ENCODE measurements at places on chromosomes 11 and 22.

- DNase-seq, result no peak
Observed at GRCh38 chr11:60740573-60740972, 16.1 kb downstream of the MS4A18 start.

DNA sequence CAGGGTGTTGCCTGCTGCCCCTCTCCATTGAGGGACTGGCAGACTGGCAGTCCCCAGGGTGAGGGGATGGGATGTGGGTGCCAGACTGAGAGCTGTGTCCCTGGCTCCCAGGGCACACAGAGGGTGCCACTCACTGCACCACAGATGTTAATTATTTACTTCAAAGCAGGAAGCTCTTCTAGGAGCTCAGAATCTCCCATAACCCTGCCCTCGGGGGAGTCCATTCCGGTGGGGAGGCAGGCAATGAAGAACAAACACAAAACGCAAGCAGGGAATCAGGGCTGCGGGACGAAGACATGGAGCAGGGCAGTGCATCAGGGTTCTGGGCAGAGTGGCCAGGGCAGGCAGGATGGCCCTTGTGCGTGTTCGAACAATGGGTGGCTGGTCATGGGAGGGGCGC is 24.4 kb upstream of the FLRT1 start:
- no peak for DNase-seq

DNA sequence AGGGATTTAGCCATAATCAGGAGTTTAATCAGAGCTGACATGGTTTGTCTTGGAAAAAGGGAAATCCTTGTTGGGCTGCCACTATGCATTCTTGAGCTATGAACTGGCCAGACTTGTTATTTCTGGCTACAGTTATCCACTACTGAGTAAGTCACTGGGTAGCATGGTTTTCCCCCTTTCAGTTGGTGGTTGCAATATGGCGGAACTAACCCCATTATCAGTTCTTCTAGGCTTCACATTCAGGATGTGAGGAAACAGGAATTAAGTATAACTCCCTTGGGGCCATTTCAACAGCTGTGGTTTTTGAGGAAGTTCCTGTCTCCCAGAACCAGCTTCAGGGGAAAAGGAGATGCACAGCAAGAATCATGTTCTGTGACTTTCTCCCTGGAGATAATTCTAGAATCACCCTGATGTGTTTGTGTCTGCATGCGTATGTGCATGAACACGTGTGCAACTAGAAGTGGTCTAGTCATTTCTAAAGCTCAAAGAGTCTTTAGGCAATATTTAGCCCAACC is 103.0 kb upstream of the CD44 start:
- no peak for DNase-seq

DNA sequence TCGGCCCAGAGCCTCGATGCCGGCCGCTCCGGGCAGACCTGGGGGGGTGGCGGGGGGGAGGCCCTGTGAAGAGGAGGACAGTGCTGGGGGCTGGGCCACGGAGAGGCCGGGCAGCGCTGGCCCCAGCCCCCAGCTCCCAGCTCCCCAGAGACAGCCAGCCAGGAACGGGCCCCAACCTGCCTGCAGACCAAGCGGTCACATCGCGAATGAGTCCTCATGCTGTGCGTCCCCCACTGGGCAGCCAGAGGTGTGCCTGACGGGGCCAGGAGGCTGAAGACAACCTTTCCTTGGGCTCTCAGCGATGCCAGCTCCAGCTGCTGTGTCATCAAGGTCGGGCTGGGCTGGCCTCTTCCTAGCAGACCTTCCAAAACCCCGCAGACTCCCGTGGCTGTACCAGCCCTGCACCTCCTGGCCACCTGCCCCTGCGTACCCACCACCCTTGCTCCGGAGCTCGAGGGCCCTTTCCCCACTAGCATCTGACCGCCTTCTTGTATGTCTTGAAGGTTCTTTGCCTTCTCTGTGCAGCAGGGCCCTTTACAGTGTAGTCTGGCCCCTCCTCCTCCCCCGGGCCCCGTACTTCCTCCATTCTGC is 88.4 kb downstream of the CDKN1C start:
- no peak for DNase-seq

GRCh38 chr11:134901955-134902918 is 490.2 kb upstream of the B3GAT1 start:
- no peak for DNase-seq

DNA sequence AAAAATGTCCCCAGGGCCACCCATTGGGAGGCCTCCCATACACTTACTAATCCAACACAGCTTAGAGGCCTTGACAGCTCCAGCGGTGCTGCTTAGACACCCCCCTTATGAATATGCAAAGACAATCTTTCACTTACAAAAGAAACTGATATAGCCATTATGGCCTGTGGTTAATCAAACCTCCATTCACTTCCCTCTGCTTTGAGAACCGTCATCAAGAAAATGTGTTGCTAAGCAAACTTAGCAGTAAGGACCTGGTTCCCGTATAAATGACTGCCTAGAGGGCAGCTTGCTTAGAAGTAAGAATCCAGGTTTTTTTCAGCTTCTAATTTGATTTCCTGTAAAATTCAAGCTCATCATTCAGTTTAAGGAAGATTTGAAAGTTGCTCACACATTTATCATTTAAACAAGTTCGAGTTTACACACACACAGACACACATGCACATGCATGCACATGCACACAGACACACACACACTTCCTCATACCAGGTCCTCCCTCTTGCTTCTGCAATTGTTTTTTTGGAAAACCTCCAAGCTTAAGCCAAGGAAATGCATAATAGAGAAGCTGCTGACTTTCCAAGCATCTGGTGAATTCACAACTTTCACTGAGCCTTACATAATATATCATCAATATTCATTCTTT is 137.7 kb upstream of the BLID start:
- DNase-seq, result peak; percentile 21

DNA sequence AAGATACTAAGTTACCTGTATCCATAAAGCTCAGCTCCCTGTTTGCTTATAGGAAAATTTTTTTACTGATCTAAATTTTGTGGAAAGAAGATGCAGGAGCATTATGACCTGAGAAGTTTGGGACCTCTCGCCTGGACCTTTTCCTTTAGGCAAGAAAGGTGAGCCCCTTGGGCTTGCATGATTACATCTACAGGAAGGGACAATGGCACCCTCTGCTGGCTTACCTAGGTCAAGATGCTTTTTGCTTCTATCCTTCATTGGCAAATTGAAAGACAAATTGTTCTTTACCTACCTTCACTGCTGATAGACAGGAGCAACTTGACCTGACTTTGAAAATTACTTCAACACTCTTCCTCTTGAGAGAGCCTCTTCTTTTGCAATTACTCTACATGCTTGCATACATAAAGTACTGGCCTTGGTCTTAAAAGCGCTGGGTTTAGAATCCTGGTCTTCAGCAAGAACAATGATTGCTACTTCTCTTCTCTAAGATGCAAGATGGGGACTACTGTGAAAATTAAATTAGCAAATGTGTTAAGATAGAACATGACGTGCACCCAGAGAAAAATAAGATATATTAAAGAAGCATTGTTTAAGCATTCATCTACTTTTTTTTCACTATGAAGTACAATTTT is 147.2 kb downstream of the TRPC6 start:
- DNase-seq, result no peak

DNA sequence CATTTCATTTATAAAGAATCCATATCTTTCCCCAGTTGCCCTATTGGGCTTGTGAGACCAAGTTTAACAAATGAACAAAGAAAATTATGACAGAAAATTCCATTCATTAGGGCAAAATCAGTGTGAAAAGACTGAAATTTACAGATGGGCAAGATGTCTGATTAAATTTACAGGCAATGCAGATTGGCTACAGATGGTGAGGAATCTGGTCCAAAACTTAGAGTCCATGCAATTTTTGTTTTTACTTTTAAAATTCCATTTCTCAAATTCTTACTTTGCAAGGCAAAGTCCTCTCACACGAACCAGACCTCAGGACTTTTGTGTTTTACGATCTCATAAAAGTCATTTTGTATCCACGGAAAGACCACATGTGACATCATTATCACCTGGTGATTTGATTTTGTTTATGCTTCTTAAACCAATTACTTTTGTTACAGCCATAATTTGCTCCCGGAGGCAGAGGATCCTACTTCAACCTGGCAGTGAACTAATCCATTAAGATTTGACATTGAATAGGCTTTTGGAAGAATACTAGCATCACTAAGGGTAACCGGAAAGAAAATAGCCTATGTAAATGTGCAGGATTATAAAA is 843.7 kb upstream of the CHORDC1 start:
- DNase-seq, result no peak

DNA sequence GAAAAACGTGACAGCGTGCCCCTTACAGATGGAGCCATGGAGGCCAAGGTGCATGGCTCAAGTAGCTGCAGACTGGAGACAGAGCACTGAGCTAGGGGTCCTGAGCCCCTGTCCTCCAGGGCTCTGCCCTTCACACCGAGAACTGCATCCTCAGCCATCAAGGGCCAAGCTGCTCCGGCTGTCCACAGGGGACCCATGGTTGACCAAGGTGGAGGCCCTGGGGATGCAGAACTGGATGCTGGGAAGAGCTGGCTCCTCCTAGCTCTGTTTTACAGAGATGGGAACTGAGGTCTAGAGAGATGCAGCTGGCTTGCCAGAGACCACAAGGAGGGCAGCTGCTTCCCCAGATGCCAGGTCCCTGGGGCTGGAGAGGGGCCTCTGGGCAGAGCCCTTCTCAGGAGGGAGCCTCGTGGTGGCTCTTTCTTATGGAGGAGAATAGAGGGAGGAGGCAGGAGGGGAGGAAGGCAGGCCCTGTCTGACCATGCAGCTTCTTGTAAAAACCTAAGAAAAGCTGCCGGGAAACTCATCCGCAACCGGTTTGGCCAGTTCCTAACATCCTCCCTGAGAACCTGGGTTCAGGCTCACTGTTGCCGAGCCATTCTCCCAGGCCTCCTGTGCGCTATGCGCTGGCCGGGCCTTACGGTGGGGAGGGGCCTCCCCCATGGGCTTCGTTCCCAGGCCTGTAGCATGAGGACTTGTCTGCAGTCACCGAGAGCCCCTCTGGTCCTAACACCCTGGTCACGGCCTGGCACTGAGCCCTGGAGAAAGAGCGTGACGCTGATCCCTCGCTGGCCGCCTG is 80.6 kb downstream of the WNT7B start:
- DNase-seq, result no peak

- DNase-seq, result no peak
Observed at GRCh38 chr22:22327723-22328122, 83.1 kb downstream of the VPREB1 start.

DNA sequence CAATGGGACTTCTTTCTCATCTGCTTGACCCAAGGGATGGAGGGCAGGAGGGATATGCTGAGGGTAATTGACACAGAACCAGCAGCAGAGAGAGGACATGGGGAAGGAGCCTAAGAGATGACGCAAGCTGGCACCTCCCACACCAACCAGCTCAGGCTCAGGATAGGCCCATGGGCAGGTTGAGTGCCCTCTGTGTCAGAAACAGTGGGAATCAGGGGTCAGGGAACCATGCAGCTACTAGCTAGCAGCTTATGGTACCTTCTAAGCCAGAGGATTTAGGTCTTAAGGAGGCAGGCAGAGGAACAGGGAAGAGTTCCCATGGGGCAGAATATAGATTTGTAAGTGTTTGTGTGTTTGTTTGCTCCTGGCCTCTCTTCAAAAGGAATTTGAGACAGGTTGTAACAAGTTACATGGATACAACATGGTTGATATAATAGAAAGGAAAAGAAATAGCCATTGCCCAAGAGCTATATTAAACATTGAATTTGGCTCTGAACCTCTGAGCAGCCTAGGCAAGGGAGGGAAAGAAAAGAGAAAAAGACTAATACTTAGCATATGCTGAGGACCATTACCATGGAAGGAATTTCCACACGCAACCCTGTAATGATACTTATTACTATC is 39.9 kb upstream of the NAV2 start:
- DNase-seq, result no peak

- DNase-seq, result no peak
Observed at GRCh38 chr22:45688600-45689080, 17.0 kb downstream of the ATXN10 start.

DNA sequence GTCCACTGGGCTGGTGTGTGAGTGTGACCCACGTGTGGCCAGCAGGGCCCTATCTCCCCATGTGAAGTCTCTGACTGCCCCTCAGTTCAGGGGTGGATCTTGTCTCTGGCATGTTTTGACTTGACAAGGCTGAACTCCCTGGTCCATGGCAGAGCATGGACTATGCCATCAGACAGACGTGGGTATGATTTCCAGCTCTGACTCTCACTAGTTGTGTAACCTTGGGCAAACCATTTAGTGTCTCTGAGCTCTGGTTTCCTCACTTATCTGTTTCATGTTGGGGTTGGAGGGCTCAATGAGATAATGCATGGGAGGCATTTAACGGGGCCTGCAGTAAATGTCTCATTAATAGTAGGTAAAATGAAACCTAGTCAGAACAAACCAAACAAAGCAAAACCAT is 254.5 kb upstream of the NARS2 start:
- DNase-seq, result no peak

GRCh38 chr11:11968511-11969280 is 39.7 kb downstream of the DKK3 start:
- no peak for DNase-seq

DNA sequence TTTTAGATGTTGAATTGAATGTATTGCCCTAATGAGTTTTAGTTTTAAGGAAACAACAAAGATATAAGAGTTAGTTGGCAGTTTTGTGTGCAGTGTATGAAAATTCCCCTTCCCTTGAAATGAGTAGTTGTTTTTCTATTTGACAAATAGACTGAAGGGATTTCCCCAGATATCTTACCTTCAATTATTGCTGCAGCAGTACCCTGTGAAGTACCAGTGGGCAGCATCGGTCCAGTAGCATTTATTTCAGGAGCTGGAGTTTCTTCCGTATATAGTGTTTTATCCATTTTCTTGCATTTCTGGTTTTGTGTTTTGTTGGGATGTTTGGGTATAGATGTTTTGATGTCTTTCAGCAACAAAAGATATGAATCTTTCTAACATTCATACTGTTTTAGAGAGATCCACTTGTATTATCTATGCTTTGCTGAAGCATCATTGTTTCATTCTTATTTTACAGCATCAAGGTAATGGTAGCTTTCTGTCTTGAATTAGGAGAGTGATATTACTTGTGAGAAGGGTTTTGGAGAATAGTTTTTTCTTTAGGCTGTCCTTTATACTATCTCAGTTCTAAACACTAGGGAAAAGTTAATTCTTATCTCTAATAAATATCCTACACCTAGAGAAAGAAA is 7.4 kb downstream of the KMT2A start:
- DNase-seq, result no peak

DNA sequence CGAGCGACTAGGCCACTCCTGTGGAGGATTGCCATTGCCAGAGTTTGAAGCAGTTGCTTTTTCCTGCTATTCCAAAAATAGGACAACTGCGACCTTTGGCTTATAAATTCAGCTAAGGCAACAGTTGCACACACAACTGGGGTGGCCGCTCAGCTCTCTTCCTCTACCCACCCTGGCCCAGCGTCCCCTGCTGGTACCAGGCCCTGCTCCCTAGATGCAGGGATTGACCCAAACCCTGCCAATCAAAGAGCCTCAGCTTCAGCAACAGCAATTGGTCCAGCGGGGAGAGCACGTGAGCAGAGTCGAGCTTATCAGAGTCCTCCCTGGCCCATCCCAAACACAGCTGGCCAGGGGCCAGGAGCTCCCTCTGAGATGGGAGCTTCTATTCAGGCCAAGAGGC is 22.0 kb upstream of the CABP2 start:
- DNase-seq, result no peak

DNA sequence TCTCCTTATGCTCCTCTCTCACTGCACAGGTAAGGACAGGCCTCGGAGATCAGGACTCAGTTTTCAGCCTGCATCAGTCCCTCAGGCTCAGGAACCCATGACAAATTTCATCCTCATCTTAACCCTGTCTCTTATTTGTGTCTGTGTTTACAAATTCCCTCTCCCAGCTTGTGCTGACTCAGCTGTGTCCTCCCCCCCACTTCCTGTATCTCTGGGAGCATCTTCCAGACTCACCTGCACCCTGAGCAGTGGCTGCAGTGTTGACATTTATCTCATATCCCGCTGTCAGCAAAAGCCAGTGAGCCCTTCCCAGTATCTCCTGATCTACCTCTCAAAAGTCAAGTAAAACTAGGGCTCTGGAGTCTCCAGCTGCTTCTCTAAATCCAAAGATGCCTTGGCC is 65.6 kb upstream of the VPREB1 start:
- no peak for DNase-seq

Measured in midbrain (tissue), 1 donor.